ENCODE measurements at places on chromosomes 16 and 17.
A peak's percentile ranks its signal among the peaks of the same experiment; 100 is the strongest.

GRCh38 chr17:550041-550398 lies 164.6 kb downstream of the VPS53 start:
- DNase-seq: peak; percentile 57

- DNase-seq: no peak
Measured at GRCh38 chr16:21614896-21615295, 15.5 kb downstream of the METTL9 start.

DNA sequence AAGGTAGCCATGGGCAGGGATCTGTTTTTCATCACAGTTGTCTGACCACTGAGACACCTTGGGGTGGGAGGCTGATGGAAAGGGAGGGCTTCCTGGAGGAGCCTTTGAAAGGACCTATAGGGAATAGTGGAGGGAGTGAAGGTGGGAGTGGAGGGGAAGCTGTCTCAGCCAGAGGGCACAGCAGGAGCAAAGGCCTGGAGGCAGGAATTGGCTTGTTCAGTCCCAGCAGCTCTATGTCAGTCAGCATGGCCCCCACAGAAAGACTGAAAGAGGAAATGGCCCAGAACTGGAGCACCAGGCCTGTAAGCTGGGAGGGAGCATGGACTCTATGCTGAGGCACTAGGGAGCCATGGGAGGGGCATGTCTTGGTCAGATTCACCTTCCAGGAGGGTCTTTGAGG lies 12.8 kb upstream of the CBFB start:
- no peak for DNase-seq

- DNase-seq: peak; percentile 70
Measured at GRCh38 chr16:88737298-88738150, 31.2 kb downstream of the CTU2 start.

- peak; percentile 81 for DNase-seq
Measured at GRCh38 chr16:57863434-57864160, 61.3 kb upstream of the KIFC3 start.

DNA sequence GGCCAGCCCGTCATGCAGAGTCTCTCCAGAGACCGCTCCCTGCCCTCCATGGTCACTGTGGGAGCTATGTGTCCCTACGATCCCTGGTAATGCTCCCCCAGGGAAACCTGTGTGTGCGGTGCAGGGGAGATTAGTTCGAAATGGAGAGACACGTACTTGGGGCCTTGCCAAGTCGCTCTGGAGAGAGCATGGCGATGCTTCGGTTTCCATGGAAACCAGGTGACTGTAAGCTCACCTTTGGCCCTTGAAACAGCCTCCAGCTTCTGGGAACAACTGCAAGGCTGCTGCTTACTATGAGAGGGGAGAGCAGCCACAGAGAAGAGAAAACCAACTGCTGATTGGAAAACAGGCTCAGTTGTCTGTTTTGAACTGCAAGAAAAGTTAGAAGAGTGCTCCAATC lies 879.7 kb upstream of the EEF2KMT start:
- DNase-seq: no peak

GRCh38 chr16:72198021-72198711 lies 26.2 kb upstream of the PMFBP1 start:
- peak; percentile 45 for DNase-seq

DNA sequence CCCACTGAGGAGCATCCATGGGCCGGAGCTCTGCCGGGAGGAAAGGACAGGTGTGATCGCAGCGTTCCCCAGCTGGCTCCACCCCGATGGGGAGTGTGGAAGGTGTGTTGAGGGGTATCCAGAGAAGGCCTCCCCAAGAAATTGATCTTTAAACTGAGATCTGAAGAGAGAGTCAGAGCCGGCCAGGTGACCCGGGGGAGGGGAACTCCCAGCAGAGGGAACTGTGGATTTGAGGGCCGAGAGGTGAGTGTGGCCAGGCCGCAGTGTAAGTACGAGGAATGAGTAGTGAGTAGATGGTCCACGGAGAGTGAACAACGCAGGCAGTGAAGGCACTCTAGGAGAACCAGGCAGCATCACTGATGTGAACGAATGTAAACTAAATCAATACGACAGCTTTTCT lies 80.2 kb downstream of the RPTOR start:
- no peak for DNase-seq

GRCh38 chr16:89244754-89245153 lies 27.3 kb downstream of the ZNF778 start:
- no peak for DNase-seq

DNA sequence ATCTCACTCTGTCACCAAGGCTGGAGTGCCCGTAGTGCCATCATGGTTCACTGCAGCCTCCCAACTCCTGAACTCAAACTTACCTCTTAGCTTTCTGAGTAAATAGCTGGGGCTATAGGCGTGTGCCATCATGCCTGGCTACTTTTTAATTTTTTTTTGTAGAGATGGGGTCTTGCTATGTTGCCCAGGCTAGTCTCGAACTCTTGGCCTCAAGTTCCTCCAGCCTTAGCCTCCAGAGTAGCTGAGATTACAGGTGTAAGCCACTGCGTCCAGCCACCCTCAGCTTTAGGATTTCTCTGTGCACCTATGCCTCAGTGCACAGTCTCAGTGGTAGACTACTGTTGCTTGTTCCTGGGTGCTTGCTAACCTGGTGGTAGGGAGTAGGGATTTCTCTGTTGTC lies 5.5 kb downstream of the SLC7A6 start:
- no peak for DNase-seq

- peak; percentile 81 for DNase-seq
Measured at GRCh38 chr17:29369831-29370735, 20.1 kb upstream of the TAOK1 start.

DNA sequence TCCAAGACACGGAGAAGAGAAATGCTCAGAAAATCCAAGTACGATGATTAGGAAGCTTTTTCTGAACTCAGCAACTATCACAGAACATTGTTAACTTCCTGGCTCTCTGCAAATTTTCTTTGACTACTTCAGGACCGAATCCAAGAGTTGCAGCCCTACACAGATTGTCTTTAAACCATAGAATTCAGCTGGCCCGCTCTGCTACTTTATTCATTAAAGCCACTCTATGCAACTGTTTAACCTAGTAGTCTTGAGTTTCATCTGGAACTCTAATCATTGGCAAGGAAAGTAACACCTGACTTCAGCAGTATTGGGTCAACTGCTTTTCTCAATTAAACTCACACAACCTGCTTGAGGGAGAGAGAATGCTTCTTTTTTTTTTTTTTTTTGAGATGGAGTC lies 210.1 kb downstream of the SLC39A11 start:
- DNase-seq: no peak

GRCh38 chr16:75068085-75069031 lies 48.2 kb downstream of the LDHD start:
- DNase-seq: no peak

- DNase-seq: no peak
Measured at GRCh38 chr16:73015612-73016487, 32.1 kb downstream of the ZFHX3 start.

GRCh38 chr17:35217107-35217506 lies 22.9 kb upstream of the SLC35G3 start:
- no peak for DNase-seq

GRCh38 chr16:58448890-58449289 lies 51.1 kb upstream of the NDRG4 start:
- no peak for DNase-seq

All from EL (cell line).